ENCODE measurements at places on chromosomes 2 and 18.
A peak's percentile ranks its signal among the peaks of the same experiment; 100 is the strongest.

DNA sequence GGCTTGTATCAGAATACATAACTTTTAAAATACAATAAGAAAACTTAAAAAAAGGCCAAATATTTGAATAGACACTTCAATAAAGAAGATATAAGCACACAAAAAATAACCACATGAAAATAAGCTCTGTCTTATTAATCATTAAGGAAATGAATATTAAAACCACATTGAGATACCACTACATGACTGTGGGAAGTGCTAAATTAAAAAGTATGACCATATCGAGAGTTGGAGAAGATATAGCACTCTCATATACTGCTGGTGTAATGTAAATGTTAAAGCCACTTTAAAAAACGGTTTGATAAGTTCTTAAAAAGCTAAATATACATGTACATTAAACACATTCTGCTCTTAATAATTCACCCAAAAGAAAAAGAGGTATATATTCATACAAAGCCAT, 104.6 kb upstream of the TRIB2 start:
- no peak for DNase-seq

DNA sequence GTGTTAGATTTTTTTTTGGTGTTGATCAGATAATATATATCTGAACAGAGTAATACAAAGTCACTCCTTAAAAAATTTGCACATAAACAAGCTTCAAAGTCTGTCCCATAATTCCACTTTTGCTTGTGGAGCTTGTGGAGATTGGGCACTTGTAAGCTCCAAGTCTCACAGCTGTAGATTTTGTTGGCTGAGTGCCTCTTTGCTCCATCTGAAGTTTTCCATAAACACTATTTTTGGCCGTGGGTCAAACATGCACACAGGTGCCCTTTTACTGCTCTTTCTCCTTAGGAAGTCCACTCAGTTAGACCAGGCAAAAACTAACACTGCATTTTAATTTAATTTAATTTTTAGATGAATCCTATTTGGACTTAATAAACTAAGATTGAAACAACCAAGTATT, 3.6 kb upstream of the KCNJ13 start:
- no peak for DNase-seq

GRCh38 chr18:11991021-11991795, 9.9 kb downstream of the IMPA2 start:
- DNase-seq = no peak

DNA sequence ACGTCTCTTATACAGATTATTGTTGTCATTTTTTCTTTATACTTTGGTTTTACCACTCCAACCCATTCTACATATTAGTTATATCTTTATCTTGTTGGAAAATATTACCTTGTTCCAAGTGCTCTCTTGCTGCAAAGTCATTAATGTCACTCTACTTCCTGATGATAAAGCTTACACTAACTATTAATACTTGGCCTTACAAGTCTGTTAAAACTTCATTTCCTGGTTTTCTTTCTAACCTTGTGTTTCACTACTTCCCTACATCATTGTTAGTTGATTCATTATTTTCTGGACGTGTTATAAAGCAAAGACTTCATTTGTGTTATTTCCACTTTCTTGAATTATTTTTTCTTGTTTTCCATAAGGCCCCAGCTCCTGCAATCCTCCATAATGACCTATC, 382.6 kb upstream of the CDH20 start:
- no peak for DNase-seq

DNA sequence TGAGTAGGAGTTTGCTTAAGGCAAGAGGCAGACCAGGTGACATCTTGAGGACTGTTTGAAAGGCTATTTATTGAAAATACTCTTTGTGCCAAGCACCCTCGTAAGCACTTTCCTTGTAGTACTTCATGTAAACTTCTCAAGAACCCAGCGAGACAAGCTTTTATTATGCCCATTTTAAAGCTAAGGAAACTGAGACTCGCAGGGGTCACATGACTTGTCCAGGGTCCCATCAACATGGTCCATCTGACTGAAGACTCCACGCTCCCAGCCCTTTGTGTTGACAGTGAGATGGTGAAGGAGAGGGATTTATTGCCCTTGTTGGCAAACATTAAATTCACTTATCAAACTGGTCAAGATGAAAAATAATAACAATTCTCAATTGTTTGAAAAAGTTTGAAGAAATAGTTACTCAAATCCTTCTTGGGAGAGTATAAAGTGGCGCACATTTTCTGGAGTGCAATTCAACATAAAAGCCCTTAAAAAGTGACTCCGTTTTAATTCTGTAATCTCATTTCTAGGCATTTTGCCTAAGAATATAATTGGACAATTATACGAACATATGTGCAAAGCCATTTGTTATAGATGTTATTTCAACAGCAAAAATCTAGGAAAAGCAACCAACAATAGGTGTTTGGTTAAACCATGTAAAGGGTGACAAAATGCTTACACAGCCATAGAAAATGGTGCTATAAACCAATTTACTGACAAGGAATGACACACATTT, 270.5 kb upstream of the NCKAP5 start:
- DNase-seq = no peak

GRCh38 chr2:157466764-157467163, 22.9 kb upstream of the CYTIP start:
- DNase-seq = no peak

DNA sequence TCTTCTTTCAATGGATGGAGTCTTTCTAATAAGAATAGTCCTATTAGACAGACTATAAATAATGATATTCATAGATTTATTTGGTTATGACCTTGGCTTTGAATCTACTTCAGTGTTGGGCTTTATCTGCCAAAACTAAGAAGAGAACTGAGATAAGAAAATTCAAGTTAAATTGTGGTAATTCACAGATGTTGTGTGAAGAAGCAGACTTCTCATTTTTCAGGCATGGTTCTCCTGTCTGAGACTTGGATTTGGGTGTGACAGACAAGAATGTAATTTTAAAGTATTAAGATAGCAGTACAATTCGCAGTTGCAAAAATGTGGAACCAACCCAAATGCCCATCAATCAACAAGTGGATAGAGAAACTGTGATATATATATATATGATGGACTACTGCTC, 124.7 kb downstream of the QPCT start:
- DNase-seq = no peak

GRCh38 chr2:238388794-238389193, 37.9 kb upstream of the ASB1 start:
- DNase-seq = no peak

DNA sequence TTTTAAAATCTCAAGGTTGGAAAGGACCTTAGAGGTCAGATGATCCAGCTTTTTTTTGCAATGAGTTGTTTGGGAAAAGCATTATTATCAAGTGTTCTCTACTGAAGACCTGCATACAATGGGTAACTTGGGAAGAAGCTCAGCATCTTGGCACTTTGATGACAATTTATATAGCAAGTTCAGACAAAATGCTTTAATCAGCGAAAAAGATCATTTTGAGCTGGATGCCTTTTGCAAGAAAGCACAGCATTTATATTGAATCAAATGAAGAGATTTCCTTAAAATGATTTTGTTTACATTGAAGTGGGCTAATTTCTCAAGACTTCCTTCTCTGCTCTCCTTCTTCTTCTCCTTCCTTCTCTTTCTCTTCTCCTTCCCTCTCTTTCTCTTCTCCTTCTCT, 796.4 kb upstream of the CDH2 start:
- DNase-seq = no peak

DNA sequence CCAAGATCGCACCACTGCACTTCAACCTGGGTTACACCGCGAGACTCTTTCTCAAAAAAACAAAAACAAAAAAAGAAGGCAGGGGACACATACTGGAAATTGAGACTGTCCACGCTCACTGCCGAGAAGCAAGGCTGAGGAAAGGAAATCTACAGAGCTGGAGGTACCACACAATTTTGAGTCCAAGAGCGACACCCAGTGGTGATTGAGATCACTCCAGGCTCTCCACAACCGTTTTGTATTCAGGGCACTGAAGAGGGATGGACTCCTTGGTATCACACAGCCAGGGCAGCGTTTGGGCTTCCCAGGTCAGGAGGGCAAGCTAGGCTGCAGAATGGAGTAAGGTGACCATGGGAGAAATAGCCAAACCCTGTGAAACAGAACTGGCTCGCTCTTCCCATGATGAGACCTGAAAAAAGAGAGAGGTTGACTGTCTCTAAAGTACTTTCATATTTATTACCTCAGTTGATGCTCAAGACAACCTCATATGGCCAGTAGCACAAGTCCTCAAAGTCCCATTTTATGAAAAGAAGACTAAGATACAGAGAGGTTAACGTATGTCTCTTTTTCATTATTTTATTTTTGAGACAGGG, 74.5 kb upstream of the YPEL5 start:
- no peak for DNase-seq

GRCh38 chr18:37845498-37845897, 279.9 kb upstream of the CELF4 start:
- DNase-seq = no peak

- no peak for DNase-seq
Observed at GRCh38 chr18:73662421-73662820, 485.2 kb downstream of the FBXO15 start.

- peak; percentile 43 for DNase-seq
Observed at GRCh38 chr18:79326413-79327198, 69.1 kb upstream of the NFATC1 start.

- no peak for DNase-seq
Observed at GRCh38 chr2:19176977-19177376, 181.4 kb downstream of the OSR1 start.

- no peak for DNase-seq
Observed at GRCh38 chr2:43067254-43068040, 159.0 kb downstream of the ZFP36L2 start.

- no peak for DNase-seq
Observed at GRCh38 chr2:219918254-219918653, 290.8 kb downstream of the SLC4A3 start.

GRCh38 chr2:143117225-143117624, 12.0 kb upstream of the ARHGAP15 start:
- DNase-seq = no peak

GRCh38 chr2:130767408-130767775, 12.1 kb downstream of the AMER3 start:
- DNase-seq = no peak

GRCh38 chr2:166643980-166644379, 149.9 kb upstream of the SCN7A start:
- no peak for DNase-seq

GRCh38 chr2:236167297-236168109, 683 bp downstream of the GBX2 start:
- no peak for DNase-seq

DNA sequence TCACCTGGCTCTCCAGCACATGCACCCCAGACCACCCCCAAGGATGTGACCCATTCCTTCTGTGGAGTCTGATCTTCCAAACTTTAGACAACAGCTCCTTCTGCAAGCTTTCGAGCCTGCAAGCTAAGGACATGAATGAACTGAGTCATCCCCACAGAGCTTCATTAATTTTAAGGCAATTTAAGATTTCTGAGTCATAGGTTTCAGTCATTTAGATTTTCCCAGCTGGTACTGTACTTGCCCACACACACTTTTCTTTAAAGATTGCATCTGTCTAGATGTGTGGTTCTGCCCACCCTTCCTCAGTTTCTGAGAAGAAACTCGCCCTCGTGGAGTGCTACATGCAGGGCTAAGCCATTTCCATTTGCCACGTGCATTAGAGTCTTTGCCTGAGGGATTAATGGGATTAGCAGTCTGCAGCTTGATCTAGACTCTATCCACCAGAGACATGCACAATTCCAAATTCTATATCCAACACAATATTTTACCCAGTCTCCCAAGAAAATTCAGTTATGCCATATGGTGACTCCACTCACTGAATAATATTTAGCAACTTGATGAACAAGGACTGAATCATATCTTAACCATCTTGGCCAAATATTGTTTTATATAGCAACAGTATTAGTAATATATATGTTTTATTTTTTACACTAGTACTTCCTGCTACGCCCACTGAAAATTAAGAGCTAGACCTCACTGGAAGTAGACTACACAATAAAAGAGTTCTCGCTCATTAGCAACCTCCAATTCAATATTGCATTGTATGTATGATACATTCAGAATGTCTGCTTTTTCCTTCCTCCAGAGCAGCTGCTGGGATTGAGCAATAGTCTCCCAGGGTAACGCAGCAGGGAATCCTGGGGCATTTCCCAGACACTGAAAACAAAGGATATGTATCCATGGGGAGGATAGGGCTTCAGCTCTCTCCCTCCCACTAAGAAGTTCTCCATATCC, 14.3 kb upstream of the TRIB2 start:
- DNase-seq = no peak

DNA sequence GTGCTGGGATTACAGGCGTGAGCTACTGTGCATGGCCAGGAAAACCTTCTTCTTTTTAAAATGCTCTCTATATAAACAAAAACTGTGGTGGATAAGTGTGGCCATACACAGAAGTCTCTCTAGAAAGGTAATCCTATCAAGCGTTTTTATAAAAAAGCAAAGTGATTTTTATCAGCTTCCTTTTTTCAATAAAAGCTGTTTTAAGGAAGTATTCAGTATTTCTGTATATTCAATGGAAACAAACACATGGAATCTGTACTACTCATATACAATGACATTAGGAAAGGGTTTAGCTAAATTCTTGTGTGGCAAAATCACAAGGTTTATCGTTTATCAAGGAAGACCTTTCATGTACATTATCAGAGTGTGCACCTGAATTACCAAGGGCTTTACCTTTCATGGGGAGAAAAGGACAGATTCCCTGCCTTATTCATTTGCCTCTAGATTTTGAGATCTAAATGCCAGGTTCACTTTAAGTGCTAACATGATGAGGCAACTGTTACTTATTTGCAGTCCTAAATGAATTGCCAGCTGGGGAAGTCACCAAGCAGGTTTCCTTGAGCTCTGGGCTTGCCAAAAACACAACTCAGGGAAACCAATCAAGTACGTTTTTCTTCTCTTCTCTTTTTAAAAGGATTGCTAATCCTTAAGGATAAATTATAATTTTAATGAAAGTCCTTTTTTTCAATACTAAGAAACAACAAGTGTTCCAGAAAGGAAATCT, 70.8 kb downstream of the RTN4 start:
- DNase-seq = no peak

GRCh38 chr18:42165922-42166513, 211.0 kb downstream of the PIK3C3 start:
- DNase-seq = no peak

- no peak for DNase-seq
Observed at GRCh38 chr2:140164449-140164848, 1384.3 kb upstream of the NXPH2 start.

GRCh38 chr18:524466-524865, 24.0 kb upstream of the COLEC12 start:
- DNase-seq = no peak

GRCh38 chr2:124563426-124563825, 538.3 kb downstream of the CNTNAP5 start:
- no peak for DNase-seq

- no peak for DNase-seq
Observed at GRCh38 chr18:24342347-24342746, 55.3 kb downstream of the OSBPL1A start.

- DNase-seq = no peak
Observed at GRCh38 chr2:179995741-179996515, 11.2 kb downstream of the CWC22 start.

- DNase-seq = no peak
Observed at GRCh38 chr2:147051248-147051647, 793.6 kb upstream of the ACVR2A start.
